Ecto neural progenitor cell (in vitro differentiated cells): ENCODE measurements at places on chromosomes 5 and 9.

- no peak for DNase-seq
Observed at GRCh38 chr5:150149618-150150017, 6.0 kb downstream of the PDGFRB start.

DNA sequence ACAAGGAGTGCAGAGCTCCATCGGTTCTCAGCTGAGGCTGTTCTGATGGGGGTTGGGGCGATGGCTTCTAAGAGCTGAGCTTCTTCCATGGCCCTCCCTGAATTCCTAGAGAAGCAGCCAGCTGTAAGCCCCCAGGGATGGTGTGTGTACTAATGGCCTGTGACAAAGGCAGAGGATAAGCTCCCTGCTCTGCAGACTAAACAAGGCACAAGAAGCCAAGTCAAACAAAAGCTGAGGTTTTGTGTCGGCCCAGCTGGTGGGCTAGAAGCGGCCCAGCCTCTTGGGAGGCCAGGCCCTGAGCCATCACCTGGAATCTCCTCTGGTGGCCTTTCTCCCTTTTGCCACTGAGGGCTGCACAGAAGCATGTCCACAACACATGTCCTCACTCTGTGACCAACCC is 75.0 kb upstream of the XPA start:
- peak; percentile 77 for DNase-seq

- DNase-seq, result no peak
Observed at GRCh38 chr9:114958844-114959235, 28.4 kb upstream of the TNFSF8 start.

DNA sequence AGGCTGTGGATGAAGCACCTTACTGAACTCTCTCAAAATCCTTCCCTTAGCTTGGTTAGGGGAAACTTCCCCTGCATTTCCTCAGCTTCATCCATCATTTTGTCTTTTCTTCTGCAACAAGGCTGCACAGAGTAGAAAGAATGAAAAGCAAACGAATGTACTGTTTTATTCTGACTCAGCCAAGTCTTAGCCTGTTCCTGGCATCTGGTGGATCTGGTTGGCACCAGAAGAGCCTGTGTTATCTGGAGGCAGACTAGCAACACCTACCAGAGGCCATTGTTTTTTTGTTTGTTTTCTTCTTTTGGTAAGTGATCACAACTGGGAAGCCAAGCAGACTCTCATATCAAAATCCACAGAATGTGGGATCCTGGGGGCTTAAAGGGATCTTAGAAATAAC is 200.7 kb downstream of the FANCC start:
- no peak for DNase-seq

DNA sequence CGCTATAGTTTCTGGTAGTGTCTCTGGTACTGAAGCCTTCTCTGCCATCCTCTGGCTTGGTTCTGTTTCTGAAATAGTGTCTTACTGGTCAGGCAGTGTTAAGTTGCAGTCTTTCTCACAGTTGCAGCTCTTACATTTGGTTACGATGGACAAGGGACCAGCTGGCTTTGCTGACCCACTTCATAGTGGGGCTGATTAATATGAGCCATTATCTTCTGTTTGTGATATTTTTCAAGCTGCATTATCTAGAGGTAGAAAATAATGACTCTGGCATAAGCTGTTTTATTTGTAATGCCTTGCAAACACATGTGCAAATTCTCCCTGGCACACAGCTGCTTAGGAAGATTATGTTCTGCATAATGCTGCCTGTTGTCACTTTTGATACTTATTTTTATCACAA is 199.1 kb downstream of the KDM4C start:
- DNase-seq, result no peak

DNA sequence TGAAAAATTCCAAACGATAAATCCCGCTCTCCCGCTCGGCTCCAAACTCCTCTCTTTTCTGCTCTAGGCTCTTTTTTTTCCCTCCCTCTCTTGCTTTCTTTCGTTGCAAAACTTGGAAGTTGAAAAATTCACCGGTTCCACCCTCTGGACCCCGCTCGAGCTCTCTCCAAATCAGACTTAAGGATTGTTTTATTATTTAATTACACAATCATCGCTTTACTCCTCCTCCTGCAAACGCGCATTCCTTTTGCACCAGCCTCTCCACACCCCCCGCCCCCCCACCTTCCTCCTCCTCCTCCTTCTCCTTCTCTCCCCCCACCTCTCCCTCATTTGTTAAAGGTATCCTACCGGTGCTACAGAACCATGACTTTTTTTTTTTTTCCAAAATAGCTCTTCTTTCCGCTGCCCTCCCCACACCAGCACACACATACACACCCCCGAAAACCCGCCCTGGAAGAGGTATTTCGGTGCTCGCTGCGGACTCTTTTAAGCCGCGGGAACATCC is 535 bp upstream of the NFIB start:
- DNase-seq, result no peak

- DNase-seq, result no peak
Observed at GRCh38 chr5:43637416-43637815, 34.4 kb downstream of the NNT start.

- DNase-seq, result no peak
Observed at GRCh38 chr5:54093861-54094260, 216.5 kb downstream of the ARL15 start.

DNA sequence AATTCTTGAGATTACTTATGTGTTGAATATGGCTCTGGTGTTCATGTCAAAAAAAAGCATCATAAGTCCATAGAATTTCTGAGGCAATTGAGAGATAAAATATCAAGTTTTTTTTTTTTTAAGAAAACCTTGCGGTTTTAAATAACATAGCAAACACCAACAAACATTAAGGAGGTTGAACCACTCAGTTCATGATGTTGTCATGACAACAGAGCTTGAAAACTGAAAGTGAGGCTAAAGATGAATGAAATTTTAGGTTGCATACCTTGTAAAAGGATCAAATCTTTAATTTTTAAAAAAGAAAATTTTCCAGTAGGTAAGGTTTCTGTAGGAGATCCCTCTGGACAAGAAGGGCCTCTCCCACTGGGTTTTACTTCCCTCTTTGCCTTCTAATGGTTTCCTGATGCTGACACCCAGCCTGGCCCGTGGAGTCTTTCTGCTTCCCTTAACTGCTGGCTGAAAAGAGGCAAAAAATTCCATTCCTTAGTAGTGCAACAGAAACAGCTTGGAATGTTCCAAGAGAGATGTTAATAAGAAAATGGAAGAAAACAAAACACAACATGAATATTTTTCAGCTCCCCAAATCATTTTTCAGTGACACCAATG is 60.0 kb upstream of the FER start:
- no peak for DNase-seq

DNA sequence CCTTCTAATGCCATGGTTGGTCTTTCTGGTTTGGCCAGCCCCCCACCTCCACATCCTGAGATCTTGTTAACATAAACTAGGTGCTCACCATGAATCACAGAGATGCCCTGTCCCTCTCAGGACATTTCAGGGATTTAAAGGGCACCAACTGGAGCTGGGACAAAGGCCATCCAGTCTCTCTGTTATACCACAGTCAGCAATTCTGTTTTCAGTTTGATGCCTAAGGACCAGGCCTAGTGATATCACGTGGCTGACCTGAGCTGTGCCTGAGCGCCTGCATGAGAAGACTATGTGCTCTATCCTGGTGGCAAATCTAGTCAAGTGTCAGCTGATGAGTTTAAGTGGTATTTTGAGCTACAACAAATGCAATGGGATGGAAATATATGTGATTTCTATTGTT is 26.1 kb downstream of the SPIN1 start:
- DNase-seq, result no peak

- no peak for DNase-seq
Observed at GRCh38 chr9:92770360-92770995, 5.8 kb upstream of the BICD2 start.

DNA sequence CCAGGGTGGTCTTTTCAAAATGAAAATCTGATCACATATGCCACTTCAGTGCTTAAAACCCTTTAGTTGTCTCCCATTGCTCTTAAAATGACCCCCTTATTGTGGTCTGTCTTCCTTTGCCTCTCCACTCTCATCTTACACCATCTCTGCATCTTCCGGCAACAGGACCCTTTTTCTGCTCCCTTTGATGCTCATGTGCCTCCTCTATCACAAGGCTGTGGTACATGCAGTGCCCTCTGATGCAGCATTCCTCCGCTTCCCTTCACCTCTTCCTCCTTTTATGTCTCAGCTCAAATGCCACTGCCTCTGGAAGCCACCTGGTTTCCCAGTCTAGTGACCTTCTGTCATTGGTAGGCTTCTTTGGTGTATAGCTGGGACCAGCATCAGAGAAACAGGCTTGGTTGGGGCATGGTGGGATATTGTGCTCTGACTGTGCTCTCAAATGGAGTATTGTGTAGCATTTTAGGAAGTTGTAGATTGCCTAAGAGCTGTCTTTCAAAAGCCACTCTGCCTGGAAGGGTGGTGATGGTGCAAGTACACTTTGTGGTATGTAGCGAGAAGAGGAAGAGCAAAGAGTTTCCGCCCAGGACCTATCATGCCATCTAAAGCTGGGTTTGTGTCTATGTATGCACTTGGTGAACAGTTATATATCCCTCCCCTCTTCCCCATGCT is 28.1 kb downstream of the ARHGAP26 start:
- no peak for DNase-seq

GRCh38 chr5:8842971-8843551 is 702.8 kb downstream of the SEMA5A start:
- no peak for DNase-seq

GRCh38 chr5:89255845-89256463 is 373.0 kb upstream of the MEF2C start:
- no peak for DNase-seq

- DNase-seq, result no peak
Observed at GRCh38 chr5:59485107-59485506, 408.4 kb downstream of the PDE4D start.

DNA sequence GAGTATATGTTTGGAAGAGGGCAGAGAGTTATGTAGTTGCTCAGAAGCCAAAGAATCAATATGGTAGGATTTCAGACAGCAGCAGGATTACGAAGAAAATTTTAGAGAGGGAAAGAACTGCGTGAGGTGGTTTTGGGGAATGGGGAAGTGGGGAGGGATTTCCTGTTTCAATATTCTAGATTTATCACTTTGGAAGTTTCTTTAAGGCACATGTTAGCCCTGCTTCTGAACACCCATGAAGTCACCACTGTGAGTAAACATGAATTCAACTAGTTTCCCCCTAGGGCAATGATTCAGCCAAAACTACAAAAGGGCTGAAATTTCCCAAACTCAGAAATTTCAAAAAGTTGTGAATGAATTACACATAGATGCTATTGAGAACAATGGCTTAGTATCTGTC is 132.2 kb downstream of the EBF1 start:
- no peak for DNase-seq

- DNase-seq, result peak; percentile 89
Observed at GRCh38 chr5:181159286-181160151, 12.1 kb downstream of the OR2V2 start.

DNA sequence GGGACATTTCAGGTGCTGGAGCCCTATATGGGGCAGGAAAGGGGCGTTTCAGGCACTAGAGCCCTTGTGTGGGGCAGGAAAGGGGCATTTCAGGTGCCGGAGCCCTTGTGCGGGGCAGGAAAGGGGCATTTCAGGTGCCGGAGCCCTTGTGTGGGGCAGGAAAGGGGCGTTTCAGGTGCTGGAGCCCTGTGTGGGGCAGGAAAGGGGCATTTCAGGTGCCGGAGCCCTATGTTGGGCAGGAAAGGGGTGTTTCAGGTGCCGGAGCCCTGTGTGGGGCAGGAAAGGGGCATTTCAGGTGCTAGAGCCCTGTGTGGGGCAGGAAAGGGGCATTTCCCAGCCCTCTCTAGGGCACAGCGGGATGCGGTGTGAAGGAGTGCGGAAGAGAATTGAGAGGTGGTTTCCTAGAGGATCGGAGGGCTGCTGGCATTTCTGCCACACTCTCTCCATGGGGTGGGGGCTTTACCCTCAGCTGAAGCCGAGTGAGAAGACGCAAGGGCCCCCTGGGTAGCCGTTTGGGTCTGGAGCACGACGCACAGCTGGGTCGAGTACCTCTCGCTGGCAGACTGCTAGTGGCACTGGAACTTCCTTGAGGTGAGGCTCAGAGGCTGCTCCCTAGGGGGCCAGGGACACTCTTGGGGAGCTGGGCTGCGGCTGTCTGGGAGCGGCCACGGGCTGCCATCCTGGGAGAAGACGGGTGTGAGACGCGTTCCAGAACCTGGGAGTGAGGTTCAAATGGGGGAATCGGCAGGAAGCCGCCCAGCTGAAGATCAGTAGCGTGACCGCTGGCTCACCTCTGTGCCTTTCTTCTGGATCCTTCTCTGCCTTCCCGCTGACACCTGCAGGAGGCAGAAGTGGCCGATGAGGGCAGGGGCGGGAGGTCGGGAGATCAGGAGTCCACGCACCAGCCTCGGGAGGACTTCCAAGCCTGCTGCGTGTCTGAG is 122.6 kb upstream of the IRX4 start:
- DNase-seq, result no peak

DNA sequence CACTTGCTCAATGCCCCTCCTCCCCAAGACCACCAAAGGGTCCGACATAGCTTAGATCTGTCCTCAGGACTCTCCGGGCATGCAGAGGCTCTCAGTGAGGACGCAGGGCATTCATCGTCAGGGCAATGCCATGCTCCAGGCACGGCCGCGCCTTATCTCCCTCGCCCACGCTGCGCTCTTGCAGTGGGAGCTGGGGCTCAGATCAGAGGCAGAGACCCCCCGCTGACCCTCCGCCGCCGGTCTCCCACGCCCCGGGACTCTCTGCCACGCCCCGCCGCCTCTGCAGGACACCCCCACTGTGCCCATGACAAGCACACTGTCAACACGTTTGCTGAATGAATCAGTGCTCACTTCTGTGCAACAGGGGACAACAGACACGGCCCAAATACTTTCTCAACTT is 140.7 kb downstream of the ADAMTS2 start:
- DNase-seq, result no peak

DNA sequence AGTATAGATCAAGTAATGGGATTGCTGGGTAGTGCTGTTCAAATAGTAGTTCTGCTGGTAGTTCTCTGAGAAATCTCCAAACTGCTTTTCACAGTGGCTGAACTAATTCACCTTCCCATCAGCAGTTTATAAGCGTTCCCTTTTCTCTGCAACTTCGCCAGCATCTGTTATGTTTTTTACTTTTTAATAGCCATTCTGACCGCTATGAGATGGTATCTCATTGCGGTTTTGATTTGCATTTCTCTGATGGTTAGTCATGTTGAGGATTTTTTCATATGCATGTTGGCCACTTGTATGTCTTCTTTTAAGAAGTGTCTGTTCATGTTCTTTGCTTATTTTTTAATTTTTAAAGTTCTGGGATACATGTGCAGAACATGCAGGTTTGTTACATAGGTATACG is 279.2 kb upstream of the NREP start:
- DNase-seq, result no peak

GRCh38 chr5:61327760-61328753 is 4.0 kb upstream of the ZSWIM6 start:
- no peak for DNase-seq

- DNase-seq, result no peak
Observed at GRCh38 chr9:116020801-116021200, 132.8 kb upstream of the PAPPA start.

- DNase-seq, result no peak
Observed at GRCh38 chr9:99406939-99407338, 184.9 kb downstream of the SEC61B start.

- no peak for DNase-seq
Observed at GRCh38 chr9:79284081-79284480, 287.7 kb upstream of the TLE4 start.

DNA sequence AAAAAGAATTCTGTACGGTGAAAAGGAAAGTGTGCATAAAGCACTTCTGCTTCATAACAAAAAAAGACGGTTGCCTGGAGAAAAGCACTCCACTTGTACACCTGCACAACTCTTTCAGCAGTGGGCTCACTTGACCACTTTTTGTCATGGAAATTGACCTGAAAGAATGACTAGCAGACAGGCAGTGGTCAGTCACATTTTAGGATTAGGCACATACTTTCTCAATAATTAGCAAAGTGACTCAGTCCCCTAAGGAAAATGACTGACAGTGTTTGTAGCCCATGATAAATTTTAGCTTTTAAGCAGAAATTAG is 169.3 kb downstream of the FANCC start:
- DNase-seq, result no peak
